Prostate gland (tissue), 2 donors: ENCODE measurements at places on chromosomes 16 and 17. TPM values are rescaled to one million over a fixed set of nuclear protein-coding genes. Genes with fewer than 3 reads are reported as not detected.

Gene SLC9A5
- total RNA-seq, result 2.6 TPM

Gene INTS2
- total RNA-seq, result 21.9 TPM

Gene FASN
- 388 TPM for total RNA-seq

Gene AMDHD2
- total RNA-seq, result 78.1 TPM

Gene ATP1B2
- total RNA-seq, result 0.82 TPM

Gene CYTH1
- 73.9 TPM for total RNA-seq

Gene SLC5A11
- total RNA-seq, result not detected

Gene CD7
- 2.8 TPM for total RNA-seq

Gene ATP2A1
- 1.5 TPM for total RNA-seq
